Stimulated activated CD4-positive, alpha-beta T cell treated with anti-CD3 and anti-CD28 coated beads, TNF-alpha, amount 100 ng/mL, for 1 hour (primary cell): ENCODE measurements at places on chromosomes 7 and 10.

- no peak for DNase-seq
Measured at GRCh38 chr7:14934839-14935238, 32.3 kb upstream of the DGKB start.

DNA sequence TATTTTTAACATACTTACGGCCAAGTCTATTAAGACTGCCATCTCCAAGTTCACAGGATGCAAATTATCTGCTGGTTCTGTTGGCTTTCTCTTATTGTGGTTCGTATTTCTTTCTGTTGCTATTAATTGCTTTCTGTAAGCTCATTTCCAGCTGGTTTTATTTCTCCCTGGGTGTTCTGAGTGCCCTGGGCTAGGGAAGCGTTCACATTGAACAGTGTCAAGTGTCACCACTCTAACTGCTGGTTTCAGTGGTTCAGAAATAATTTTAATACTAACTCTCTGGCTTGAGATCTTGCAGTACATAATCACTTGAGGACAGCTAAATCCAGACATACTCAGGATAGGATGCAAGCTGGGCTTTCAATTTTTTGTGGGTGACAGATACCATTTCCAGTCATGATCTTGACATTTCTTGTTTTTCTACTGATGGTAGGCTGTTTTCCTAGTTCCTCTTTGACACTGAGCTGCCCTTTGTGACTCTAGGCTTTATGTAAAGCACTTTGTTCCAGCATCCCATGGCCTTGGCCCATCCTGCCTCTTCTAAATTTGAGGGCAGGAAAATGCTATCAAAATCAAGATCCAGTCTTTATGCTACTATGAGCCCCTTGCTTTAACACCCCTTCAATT, 117.6 kb downstream of the SNX13 start:
- no peak for DNase-seq

GRCh38 chr10:71077796-71078453, 134.4 kb upstream of the UNC5B start:
- DNase-seq: no peak

- DNase-seq: no peak
Measured at GRCh38 chr7:28349637-28350036, 62.7 kb upstream of the CREB5 start.

DNA sequence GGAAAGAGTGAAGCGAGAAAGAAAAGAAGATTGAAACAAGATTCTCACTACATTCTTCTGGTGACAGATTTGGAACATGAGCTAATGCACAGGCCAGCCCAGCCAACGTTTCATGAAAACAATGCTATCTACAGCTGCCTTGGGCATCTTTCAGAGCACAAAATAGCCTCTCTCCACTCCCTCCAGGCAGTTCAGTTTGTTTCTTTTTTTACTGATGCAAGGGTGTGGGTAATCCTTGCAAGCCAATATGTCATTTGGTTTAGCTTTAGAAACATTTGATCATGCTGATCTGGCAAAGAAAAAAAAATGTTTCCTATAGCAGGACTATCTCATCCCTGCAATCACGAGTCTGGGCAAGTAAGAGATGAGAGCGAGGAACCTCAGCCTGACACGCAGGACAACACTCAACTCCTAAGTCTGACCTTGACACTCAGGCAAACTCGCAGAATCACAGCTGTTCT, 35.9 kb downstream of the SVIL start:
- no peak for DNase-seq

DNA sequence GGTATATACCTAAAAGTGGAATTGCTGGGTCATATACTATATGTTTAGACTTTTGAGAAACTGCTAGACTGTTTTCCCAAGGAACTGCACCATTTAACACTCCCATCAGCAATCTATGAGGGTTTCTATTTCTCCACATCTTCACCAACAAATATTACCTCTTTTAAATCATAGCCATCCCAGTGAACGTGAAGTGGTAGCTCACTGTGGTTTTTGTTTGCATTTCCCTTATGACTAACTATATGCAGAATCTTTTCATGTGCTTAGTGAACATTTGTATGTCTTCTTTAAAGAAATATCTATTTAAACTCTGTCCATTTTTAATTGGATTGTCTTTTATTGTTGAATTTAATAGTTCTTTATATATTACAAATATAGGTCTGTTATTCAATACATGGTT, 115.8 kb upstream of the SEC61G start:
- DNase-seq: no peak
